ENCODE measurements at places on chromosomes 3 and 15. TPM values are rescaled to one million over a fixed set of nuclear protein-coding genes. Genes with fewer than 3 reads are reported as not detected.

MYO5C gene
- total RNA-seq = 46.6 TPM

COLQ gene
- 3.0 TPM for total RNA-seq

GRCh38 chr3:141412087-141412935 is 44.0 kb downstream of the ZBTB38 start:
- peak; percentile 75 for DNase-seq

- DNase-seq = no peak
These were observed 4.7 kb upstream of the CLASP2 start for GRCh38 chr3:33722626-33723370.

DNA sequence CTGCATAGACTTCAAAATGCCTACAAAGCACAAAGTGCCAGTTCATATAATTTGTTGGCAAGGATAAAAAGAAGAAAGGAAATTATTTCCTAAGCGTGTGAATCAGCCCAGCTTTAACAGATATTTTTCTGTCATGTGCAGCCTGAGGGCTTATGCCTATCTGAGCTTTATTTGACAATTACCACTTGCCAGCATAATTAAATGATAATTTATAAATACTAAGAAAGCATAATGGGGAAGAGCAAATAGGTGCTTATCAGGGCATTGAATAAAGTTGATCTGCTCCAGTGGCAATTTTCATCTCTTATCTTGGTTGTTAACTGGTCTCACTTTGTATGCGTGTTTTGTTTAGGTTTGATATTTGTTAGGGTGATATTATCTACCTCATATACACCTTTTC is 313.4 kb upstream of the DNAJC19 start:
- no peak for DNase-seq

DNA sequence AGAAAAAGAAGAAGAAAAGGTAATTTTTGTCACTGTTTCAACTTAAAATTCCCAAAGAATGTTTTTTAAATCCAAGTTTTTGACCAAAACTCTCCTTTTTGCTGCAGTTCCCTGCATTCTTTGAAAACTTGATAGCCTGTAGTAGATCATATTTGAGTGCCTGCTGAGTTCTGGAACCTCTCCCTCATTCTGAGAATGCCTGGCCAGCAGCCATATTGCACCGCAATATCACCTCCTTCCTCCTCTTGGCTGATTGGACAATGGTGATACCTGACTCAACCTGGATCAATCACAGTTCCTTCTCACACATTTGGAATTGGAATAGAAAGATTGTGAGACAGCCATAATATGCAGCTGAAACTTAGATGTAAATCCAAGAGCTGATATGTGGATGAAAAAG is 97.6 kb upstream of the GAP43 start:
- no peak for DNase-seq

DNA sequence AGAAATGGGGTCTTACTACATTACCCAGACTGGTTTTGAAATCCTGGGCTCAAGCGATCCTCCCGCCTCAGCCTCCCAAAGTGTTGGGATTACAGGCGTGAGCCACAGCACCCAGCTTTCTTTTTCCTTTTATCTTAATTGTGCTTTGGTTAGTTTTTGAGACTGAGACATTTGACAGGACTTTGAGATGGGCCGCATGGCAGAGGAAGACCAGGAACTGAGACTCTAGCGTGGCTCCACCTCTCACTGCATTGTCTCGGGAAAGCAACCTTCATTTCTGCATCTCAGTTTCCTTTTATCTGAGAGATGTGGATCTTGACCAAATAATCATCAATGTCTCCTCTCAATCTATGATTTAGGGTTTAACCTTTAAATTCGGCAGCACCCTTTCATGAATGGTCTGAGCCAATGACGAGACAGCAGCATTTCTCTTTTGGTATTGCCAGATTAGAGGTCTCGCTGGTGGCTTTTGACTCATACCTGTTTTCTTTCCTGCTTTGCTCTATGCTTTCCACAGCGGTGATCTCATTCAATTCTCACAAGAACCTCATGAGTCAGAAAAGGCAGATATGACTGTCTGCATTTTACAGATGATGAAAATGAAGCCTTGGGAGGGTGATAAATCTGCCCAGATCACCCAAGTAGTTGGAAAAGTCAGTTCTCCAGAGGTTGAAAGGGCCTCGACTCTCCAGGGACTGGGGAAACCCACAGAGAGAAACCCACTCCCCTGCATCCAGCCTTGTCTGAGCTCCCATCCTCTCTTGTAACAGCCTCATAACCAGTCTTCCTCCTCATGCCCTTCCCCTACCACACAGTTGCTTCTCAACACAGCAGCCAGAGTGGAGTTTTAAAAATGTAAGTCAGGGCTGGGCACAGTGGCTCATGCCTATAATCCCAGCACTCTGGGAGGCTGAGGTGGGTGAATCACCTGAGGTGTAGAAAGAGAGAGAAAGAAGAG is 84.8 kb upstream of the FOXB1 start:
- DNase-seq = no peak

DNA sequence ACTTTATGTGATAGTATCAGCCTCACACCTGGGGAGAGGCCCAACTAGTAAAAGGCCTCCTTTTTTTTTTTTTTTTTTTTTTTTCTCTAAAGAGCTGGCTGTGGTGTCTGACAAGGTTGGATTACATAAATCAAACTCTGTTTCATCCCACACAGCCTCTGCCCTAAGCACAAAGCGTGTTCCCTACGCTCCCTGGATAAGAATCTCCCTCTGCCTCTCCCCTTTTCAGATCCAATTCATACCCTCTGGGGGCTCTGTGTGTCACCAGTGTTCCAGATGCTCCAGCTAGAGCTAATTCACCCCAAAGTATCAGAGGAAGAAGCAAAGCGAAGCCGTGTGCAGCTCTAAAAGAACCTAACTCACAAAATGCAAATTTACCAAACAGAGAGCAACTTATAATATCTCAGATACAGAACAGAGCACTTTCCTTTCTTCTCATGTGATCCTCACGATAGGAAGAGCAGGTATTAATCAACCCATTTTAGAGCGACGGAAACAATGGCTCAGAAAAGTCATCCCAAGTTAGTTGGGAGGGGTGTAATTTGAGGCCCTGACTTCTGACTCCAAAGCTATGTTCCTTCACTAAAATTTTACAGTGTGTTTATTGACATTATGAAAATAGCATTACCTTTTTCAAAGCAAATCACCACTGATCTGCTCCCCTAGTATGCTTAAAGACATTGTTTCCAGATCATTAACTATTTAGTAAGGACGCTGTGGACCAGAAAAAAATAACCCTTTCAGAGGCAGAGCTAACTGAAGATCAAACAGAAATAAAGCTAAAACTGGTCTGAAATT is 12.4 kb downstream of the BMF start:
- no peak for DNase-seq

- DNase-seq = no peak
These were observed 16.6 kb downstream of the TEX264 start for GRCh38 chr3:51687431-51688205.

DNA sequence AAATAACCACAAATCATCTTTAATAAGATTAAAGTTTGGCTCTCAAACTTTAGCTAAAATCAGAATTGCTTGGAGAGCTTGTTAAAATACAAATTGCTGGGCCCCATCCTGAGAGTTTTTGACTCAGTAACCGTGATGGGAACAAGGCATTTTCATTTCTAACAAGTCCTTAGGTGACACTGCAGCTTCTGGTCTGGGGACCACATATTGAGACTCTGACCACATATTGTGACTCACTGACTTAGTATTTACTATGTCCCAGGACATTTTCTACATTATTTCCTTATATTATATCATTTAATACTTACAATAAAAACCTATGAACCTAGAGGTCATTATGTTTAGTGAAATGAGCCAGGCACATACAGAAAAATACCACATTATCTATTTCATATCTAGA is 164.5 kb downstream of the ZMAT3 start:
- DNase-seq = no peak
